B cell (primary cell): ENCODE measurements at places on chromosomes 2 and 18.

- DNase-seq, result peak; percentile 60
These were observed 593 bp downstream of the ZNF514 start for GRCh38 chr2:95158891-95159619.

DNA sequence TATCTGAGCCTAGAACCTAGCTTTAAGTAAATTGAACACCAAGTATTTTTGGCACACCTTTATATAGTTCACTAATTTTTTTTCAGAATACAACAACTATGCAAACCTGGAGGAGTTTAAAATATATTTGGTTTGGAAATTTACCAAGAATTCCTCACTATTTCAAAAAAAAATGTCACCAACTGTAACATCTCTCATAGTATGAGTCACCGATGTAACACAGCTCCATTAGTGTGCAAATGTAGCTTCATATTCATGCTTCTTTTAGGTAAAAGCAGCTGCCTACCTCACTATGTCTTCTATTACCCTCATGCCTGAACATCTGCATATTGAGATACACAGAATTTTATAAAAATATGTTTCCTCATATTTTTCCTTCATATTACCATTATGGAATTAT, 80.5 kb downstream of the NRXN1 start:
- no peak for DNase-seq

DNA sequence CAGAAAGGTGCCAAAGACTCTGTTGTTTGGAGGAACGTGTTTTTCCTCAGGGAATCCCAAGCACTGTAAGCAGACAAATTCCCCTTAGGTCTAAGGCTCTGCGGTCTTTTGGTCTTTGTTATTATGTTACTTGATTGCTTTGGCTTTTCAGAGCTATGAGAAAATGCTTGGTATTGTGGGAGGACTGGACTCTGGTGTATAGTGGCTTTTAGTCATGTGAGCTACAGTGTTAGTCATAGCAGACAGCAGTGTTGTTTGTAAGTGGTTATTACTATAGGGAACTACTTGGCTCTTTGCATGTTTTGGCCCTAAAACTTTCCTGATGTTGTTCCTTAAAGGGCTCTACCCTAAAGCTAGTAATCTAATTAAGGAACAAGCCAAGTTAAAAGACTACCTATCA, 956.2 kb upstream of the LRATD1 start:
- DNase-seq, result no peak

DNA sequence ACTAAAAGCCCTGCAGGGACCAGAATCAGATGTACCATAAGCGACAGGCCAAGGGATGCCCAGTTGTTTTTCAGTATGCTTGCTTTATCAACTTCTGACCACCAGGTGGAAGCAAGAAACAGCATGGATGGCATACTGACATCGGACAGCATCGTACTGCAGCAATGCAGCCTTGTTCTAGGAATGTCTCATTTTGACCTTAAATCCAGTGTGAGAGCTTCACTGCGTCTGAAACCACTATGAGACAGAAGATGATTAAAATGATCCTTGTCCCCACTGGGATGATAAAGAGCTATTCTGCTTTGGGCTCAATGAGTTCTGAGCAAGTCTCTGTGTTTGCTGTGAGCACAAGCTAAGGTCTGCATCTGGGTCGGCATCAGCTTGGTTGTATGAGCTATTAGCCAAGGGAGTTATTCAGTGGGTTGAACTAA, 54.3 kb downstream of the CDK15 start:
- DNase-seq, result peak; percentile 72

DNA sequence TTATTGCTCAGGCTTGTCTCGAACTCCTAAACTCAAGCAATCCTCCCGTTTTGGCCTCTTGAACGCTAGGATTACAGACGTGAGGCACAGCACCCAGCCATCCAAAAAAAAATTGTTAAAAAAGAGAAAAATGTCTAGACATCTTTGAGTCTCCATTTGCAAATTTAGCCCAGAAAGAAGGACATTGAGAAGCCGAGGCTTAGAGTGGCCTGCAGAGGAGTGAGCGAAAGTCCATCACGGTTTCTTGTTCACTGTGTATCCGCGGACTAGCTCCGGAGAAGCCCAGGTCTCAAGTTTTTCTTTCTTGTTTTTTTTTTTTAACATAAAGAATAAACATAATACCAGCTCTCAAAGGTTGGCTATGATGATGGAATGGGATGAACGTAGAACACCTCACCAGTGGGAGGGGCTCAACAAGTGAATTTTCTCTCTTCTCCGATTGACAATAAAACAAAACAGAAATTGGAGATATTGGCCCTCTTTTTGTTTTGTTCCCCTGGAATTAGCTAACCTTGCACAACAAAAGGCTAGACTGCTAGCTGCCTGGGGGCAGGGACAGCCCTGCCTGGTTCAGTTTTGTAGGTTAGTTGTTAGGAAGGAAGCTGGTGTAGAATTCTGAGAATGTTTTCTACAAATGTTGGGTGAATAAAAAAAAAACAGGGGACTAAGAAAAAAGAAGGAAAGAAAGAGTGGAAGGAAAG, 163.4 kb downstream of the MYCN start:
- DNase-seq, result no peak

GRCh38 chr2:26580751-26581150, 60.4 kb downstream of the CIB4 start:
- no peak for DNase-seq

- DNase-seq, result no peak
These were observed 198.9 kb downstream of the CDCA7 start for GRCh38 chr2:173553593-173553992.

DNA sequence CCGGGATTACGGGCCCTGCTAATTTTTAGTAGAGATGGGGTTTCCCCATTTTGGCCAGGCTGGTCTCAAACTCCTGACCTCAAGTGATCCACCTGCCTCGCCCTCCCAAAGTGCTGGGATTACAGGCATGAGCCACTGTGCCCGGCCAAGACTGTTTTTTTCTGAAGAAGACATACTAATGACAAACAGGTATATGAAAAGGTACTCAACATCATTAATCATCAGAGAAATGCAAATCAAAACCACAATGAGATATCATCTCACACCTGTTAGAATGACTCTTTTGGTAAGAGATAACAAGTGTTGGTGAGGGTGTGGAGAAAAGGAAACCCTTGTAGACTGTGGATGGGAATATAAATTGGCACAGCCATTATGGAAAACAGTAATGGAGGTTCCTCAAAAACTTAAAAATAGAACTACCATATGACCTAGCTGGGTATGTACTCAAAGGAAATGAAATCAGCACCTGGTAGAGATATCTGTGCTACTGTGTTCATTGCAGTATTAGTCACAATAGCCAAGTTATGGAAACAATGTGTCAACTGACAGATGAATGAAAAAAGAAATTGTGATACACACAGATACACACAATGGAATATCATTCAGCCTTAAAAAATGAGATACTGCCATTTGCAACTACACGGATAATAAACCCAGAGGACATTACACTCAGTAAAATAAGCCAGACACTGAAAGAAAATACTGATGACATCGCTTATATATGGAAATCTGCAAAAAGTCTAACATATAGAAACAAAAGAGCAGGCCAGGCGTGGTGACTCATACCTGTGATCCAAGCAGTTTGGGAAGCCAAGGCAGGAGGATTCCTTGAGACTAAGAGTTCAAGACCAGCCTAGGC, 20.8 kb downstream of the SOS1 start:
- no peak for DNase-seq

DNA sequence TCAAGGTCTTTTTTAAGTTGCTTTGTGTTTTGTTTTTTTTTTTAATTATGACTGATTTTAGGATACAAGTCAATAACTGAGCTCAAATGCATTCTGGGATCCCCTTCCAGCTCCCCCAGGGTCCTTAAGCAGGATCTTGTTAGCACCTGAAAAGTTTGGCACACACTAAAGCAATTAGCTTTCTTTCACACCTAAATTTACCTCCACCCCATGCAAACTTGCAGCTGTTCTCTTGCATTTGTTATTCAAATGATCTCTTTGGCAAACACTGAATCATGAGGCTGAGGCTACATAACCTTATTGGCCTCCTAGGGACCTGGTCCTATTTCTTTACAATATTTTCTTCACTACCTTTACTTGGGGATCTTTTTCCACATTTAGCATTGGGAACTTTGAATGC, 2026.1 kb upstream of the CELF4 start:
- DNase-seq, result no peak

- DNase-seq, result no peak
These were observed 95.5 kb downstream of the LTBP1 start for GRCh38 chr2:33042265-33042664.

DNA sequence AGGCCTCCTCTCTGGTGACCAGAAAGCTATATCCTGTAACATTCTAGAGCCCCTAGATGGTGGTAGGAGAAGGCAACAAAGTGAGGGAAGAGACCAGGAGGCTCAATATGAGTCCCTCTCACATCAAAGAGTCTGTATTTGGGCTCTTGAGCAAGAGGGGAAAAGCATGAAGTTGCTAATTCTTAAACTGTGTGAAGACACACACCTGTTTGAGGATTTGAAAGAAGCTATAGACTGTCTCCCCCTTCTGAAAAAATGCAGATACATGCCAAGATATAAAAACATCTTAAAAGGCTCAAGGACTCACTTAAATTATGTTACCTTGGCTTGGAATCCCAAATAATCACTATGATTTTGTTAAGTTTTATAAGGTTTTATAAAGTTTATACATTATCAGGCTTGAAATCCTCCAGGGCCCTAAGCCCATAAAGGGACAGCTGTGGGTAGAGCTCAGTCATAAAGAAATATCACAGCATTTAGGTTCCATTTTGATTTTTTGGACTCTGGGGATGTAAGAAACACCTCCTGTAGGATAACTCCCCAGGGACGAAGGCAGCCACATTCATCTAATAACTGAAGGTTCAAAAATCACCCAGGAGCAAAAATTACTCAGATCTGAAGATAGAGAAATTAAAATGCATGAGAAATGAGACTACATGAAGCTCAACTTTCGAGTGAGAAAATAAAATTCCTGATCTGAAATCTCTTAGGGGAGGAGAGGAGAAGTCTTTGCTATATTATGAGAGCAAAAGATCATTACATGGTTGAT, 136.1 kb upstream of the LGALSL start:
- no peak for DNase-seq

GRCh38 chr2:135800513-135801460, 36.2 kb downstream of the LCT start:
- DNase-seq, result no peak

GRCh38 chr2:66601624-66602023, 166.7 kb downstream of the MEIS1 start:
- no peak for DNase-seq

GRCh38 chr2:100242891-100243619, 79.2 kb downstream of the LONRF2 start:
- peak; percentile 80 for DNase-seq

- no peak for DNase-seq
These were observed 19.1 kb downstream of the SULT1C4 start for GRCh38 chr2:108396845-108397244.

DNA sequence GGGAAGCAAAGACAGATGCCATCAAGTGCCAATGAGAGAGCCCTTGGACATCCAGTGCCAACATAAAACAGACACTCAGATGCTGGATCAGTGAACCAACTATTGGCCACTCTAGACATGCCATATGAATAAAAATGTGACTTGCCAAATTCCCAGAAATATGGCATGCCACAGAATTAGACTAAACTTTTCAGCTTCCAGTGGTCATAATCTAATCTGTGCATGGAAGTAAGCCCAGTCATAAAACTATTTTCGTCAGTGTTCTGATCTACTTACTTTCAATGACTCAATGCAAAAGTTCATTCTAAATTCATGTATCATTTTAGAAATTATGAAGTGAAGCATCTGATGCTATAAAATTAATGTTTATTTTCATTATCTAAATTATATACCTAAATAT, 1506.2 kb upstream of the NXPH2 start:
- no peak for DNase-seq

DNA sequence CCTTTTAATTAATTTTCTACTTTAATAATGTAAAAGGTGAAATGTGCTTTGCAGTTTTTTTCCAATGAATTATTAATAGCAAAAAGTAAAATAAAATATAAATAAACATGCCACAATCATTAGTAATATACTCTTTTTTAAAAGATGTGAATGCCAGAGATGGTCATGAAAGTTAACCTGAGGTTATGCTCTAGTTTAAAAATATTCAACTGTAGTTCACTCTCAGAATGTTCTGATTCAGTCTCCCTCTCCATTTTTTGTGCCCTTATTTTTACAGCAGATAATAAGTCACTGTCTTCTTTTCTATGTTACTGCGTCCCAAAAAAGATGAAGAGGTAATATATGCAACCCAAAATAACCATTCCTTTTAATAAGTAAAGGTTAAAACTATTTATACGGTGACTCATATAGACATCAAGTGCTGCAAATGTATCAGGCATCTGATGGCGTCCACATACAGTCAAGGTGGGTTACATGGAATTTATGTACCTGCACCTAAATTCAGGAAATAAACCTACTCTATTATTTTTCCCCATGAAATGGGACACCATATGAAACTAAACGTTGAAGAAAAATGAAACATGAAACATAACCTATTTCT, 153.6 kb upstream of the ZNF804A start:
- DNase-seq, result no peak

DNA sequence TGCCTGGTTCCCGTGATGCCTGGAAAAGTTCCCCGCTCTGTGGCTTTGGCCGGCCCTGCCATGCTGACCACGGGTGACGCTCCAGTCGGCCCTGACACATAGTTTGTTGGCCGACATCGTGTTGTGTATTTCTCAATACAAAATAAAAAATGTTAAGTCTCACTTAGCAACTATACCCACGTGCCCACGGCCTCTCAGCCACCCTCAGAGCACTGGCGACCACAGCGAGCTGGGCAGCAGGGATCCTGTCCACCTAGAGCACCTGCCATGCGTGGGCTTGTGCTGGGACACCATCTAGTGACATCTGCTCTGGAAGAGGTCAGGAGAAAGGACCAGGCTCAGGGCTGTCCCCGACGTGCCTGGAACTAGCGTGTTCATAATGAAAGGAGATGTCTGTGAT, 261.7 kb downstream of the HDAC4 start:
- DNase-seq, result no peak

DNA sequence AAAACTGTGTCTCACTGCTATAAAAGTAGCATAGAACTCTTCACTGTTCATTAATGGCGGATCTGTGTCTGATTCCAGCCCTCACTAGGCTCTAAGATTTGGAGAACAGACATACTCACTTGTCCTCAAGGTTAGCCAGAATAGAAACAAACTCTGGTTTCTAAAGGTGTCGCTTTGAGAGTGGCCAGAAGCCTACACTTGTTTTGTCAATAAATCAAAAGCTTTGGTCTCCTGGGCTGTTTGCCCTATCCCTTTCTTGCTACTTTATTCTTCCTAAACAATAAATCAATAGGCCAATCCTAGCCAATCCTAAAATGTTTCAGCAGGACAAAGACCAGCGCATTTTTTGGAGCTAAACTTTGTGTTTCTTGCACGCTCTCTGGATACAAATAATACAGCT, 1064.6 kb upstream of the CHAC2 start:
- no peak for DNase-seq

DNA sequence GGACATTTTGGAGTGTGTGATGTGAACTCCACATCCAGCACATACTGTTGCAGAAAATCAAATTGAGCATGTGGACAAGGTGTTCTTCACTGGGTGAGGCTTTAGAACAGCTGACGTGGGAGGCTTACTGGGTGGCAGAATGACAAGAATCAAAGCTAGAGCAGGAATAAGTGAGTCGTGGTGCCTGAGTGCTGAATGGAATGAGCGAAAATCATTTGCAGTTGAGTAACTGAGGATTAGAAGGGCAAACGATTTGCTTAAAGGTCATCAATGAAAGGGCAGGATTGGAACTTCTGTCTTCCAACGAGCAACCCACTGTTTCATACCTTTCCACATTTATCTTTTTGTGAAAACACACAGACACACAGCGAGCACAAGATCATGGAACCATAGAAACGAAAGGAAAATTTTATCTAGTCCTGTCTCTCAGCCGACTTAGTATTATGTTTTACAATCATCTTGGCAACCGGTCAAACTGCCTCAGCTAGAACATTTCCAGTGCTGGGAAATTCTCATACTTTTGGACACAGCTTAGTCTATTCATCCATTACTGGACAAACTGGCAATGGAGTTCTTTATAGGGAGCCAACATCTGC, 7.2 kb upstream of the DAW1 start:
- DNase-seq, result no peak
